CD8-positive, alpha-beta memory T cell (primary cell): ENCODE measurements at places on chromosomes 7 and 10. TPM values are rescaled to one million over a fixed set of nuclear protein-coding genes. Genes with fewer than 3 reads are reported as not detected.

C10orf105 gene
- total RNA-seq, result 0.04 TPM

IKZF5 gene
- 23.9 TPM for total RNA-seq

OR13A1 gene
- not detected for total RNA-seq

CHCHD2 gene
- total RNA-seq, result 599 TPM

- H3K27ac ChIP-seq, result no peak overlapping the region
- no peaks in the 10 kb centered on the region for H3K36me3 ChIP-seq
- H3K27me3 ChIP-seq, result no peaks in the 10 kb centered on the region
- H3K4me1 ChIP-seq, result no peaks in the 10 kb centered on the region
- no peak for DNase-seq
Measured at GRCh38 chr10:418226-418625, 271.2 kb downstream of the DIP2C start.

DNA sequence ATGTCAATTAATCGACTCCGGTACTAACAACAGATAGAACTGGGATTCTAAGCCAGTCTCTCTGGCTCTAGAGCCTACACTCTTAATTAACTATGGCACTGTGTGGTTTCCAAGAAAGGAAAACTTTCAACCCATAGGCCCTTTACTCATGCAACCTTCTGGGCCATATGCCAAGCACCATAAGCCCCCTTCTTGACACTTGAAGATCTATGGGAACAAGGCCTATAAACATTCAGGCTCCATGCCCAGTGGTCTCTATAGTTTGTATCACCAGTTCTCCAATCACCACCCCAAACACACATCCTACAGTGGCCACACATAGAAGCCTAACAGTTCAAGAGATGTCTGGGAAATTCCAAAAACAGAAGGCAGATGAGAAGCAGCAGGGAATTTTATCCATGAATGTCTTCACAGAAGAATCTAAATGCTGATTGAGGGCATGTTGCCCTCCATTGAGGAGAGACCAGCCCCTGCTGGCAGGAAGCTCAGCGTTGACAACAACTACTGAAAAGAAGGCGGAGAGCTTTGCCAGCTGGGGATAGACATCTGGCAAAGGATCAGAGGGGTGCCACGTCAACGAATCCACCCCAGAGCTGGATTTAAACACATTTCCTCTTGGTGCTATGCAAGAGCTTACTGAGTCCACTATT is 64.4 kb downstream of the GRM3 start:
- DNase-seq, result no peak
- no peaks in the 10 kb centered on the region for H3K27me3 ChIP-seq
- H3K4me1 ChIP-seq, result no peaks in the 10 kb centered on the region
- no peaks in the 10 kb centered on the region for H3K36me3 ChIP-seq

GRCh38 chr7:122415510-122415909 is 111.0 kb upstream of the FEZF1 start:
- no peaks in the 10 kb centered on the region for H3K36me3 ChIP-seq
- H3K27me3 ChIP-seq, result no peaks in the 10 kb centered on the region
- no peaks in the 10 kb centered on the region for H3K4me1 ChIP-seq
- DNase-seq, result no peak

DNA sequence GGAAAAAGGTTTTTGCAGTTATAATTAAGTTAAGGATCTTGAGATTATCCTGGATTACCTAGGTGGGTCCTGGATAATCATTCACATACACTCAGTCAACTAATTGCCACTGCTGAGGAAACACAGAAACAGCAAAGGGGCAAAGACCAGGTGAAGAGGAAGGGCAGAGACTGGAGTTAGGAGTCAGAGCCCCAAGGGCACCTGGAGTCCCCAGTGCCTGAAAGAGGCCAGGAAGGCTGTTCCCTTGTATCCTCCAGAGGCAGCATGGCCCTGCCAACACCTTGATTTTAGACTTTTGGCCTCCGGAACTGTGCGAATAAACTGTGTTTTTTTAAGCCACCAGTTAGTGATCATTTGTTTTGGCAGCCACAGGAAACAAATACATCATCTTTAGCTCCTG is 24.6 kb downstream of the PRR15 start:
- H3K4me3 ChIP-seq, result no peak overlapping the region
- H3K4me1 ChIP-seq, result no peaks in the 10 kb centered on the region
- H3K36me3 ChIP-seq, result no peaks in the 10 kb centered on the region
- DNase-seq, result no peak
- no peak overlapping the region for H3K27ac ChIP-seq

- H3K4me1 ChIP-seq, result peaks cover 7% of the 10 kb centered on the region
- H3K4me3 ChIP-seq, result no peak overlapping the region
- no peak for DNase-seq
- H3K36me3 ChIP-seq, result no peaks in the 10 kb centered on the region
Measured at GRCh38 chr10:69119896-69120295, 4.1 kb upstream of the VPS26A start.

DNA sequence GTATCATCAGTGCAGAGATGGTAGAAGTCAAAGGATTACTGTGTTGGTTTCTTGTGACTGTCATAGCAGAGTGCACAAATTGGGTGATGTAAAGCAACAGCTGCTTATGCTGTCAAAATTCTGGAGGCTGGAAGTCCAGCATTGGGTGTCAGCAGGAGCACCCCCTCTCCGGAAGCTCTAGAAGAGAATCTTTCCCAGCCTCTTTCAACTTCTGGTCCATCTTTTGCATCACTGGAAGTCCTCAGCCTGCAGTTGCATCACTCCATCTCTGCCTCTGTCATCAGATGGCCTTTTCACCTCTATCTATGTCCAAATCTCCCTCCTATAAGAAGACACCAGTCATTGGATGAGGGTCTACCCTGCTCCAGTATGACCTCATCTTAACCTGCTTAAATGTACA is 35.8 kb upstream of the GALNTL5 start:
- DNase-seq, result no peak
- no peaks in the 10 kb centered on the region for H3K4me1 ChIP-seq
- H3K36me3 ChIP-seq, result no peaks in the 10 kb centered on the region
- H3K4me3 ChIP-seq, result no peak overlapping the region

GRCh38 chr10:81008726-81009125 is 471.0 kb downstream of the SH2D4B start:
- H3K27ac ChIP-seq, result no peak overlapping the region
- no peaks in the 10 kb centered on the region for H3K4me1 ChIP-seq
- H3K36me3 ChIP-seq, result no peaks in the 10 kb centered on the region
- H3K4me3 ChIP-seq, result no peak overlapping the region

DNA sequence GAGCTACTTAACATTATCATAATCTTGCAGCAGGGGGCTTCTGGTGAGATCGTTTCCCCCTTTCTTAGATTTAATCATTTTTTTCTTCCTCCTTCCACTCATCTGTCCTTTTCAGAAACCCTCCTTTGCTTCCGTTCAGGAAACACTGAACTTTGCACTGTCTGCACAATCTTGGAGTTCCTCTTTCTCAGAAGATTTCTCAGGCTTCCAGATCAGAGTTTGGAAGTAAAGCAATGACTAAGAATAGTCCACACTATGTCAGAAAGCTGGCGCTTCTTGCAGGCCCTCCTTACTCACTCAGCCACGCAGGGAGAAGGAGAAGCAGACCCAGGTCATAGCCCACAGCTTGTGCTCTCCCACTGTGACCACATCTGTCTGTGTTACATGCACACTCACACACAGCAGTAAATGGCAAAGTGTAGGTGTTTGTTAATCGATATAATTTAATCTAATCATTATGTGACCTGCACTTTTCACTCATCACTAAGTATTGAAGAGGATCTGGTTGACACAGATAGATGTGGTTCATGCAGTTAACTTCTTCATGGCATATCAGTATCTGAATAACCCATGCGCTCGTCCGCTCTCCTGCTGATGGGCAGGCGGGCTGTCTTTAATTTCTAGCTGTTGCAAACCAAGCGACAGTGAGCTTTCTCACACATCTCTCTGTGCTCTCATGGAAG is 30.2 kb downstream of the ALOX5 start:
- no peak for DNase-seq
- H3K27me3 ChIP-seq, result no peaks in the 10 kb centered on the region
- H3K4me1 ChIP-seq, result no peaks in the 10 kb centered on the region
- no peak overlapping the region for H3K4me3 ChIP-seq
- H3K27ac ChIP-seq, result no peak overlapping the region

GRCh38 chr10:131556897-131557495 is 245.5 kb upstream of the TCERG1L start:
- H3K27me3 ChIP-seq, result no peaks in the 10 kb centered on the region
- no peak for DNase-seq
- H3K36me3 ChIP-seq, result no peaks in the 10 kb centered on the region
- H3K27ac ChIP-seq, result no peak overlapping the region
- no peak overlapping the region for H3K4me3 ChIP-seq
- H3K4me1 ChIP-seq, result no peaks in the 10 kb centered on the region

GRCh38 chr7:22645418-22646181 is 81.4 kb upstream of the IL6 start:
- no peaks in the 10 kb centered on the region for H3K27me3 ChIP-seq
- no peak for DNase-seq
- no peak overlapping the region for H3K4me3 ChIP-seq
- H3K4me1 ChIP-seq, result no peaks in the 10 kb centered on the region
- no peaks in the 10 kb centered on the region for H3K36me3 ChIP-seq

- DNase-seq, result no peak
- H3K36me3 ChIP-seq, result no peaks in the 10 kb centered on the region
- H3K27me3 ChIP-seq, result no peaks in the 10 kb centered on the region
Measured at GRCh38 chr7:18530224-18531179, 35.0 kb downstream of the HDAC9 start.

GRCh38 chr10:21047096-21047495 is 150.0 kb upstream of the NEBL start:
- no peaks in the 10 kb centered on the region for H3K4me1 ChIP-seq
- no peak for DNase-seq
- H3K27me3 ChIP-seq, result no peaks in the 10 kb centered on the region
- no peaks in the 10 kb centered on the region for H3K36me3 ChIP-seq
- no peak overlapping the region for H3K4me3 ChIP-seq
- H3K27ac ChIP-seq, result no peak overlapping the region

- no peak overlapping the region for H3K4me3 ChIP-seq
- no peaks in the 10 kb centered on the region for H3K27me3 ChIP-seq
- H3K4me1 ChIP-seq, result no peaks in the 10 kb centered on the region
- H3K36me3 ChIP-seq, result no peaks in the 10 kb centered on the region
Measured at GRCh38 chr7:121531175-121532070, 135.3 kb upstream of the FAM3C start.

GRCh38 chr7:39465055-39465929 is 100.9 kb upstream of the YAE1 start:
- DNase-seq, result no peak
- H3K27me3 ChIP-seq, result peaks cover 3% of the 10 kb centered on the region
- H3K4me3 ChIP-seq, result no peak overlapping the region

DNA sequence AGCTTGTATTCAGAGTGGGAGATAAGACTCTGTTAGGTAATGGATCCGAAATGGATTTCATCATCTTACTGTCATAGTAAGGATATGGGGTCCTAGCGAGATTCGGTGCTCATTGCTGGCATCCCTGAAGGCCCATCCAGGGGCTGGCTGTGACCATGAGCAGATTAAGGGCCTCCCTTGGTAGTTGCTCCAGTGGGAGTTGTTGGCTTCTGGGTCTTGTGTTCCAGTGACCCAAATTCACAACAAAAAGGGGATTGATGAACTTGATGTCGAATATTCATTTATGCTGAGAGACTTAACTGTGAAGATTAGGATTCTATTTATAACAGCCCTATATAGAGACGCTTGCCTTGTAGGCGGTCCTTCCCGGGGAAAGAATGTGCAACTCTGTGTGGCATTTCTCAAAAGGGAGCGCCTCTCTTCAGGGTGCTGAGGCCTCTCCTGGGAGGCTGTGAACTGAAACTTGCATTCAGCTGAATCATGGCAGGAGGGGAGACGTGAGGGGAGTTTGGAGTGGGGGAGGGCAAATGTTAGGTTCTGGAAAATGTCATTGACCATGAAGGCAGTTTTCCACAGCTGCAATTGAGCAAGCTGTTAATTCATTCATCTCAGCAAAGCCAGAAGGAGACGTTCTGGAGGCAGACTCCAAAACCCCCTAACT is 233.1 kb upstream of the FZD8 start:
- H3K27me3 ChIP-seq, result no peaks in the 10 kb centered on the region
- no peaks in the 10 kb centered on the region for H3K36me3 ChIP-seq
- H3K27ac ChIP-seq, result no peak overlapping the region
- H3K4me1 ChIP-seq, result no peaks in the 10 kb centered on the region
- no peak overlapping the region for H3K4me3 ChIP-seq
- no peak for DNase-seq

DNA sequence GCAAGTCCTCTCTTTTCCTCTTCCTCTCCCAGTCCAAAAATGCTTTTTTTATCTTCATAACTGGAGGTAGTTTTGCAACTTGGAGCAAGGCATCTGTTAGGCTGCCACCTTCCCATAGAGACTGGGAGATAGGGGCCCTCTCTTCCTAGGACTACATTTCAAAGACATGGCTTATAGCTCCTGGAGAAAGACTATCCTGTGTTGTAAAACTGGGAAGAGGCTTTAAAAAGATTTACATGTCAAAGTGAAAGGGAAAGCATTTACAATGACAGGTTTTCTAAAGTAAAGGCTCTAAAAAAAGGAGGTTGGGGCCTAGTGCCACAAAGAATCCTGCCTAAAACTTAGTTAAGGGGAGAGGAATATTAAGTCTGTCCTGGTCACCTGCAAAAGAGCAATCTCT is 82.2 kb upstream of the SEMA3E start:
- no peaks in the 10 kb centered on the region for H3K4me1 ChIP-seq
- no peaks in the 10 kb centered on the region for H3K27me3 ChIP-seq
- DNase-seq, result no peak
- H3K4me3 ChIP-seq, result no peak overlapping the region
- no peaks in the 10 kb centered on the region for H3K36me3 ChIP-seq

DNA sequence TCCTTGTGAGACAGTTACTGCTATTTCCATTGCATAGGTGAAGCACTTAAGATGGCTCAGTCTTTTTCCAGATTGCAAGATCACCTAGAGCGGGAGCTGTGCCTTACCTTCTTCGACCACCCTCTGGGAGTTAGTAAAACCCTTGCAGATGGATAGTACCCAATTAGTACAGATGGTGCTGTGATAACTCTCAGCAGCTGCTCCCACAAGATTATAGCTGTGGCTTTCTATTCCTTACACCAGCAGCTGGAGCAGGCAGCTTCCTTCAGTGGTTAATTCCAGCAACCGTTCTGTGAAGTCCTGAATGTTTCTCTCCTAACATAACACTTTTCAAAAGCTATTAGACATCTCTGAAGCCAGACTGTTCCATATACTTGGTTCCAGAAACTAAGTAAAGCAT is 796.8 kb downstream of the XPNPEP1 start:
- no peak overlapping the region for H3K27ac ChIP-seq
- H3K36me3 ChIP-seq, result no peaks in the 10 kb centered on the region
- no peak overlapping the region for H3K4me3 ChIP-seq
- DNase-seq, result no peak
